Nucleus accumbens (tissue), 56 donors: ENCODE measurements at places on chromosomes 5 and 9.

GRCh38 chr9:30075451-30076199 lies 2308.8 kb upstream of the ACO1 start:
- DNase-seq = no peak

DNA sequence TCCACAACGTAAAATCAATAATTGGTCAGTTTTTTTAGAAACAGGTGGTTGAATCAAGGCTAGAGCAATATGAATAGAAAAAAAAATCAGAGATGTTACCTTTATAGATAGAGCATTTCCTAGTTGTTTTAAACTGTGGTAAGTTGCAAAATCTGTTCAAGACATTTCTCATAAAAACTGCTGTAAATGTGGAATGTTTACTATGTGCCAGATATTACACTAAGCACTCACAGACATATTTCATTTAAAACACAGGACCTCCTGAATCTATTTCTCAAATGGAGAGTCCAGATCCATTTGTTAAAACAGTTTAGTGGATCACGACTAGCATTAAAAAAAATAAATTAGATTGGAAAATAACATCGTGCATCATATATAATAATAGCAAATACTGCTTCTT lies 570.0 kb upstream of the ZNF608 start:
- no peak for DNase-seq

- no peak for DNase-seq
Measured at GRCh38 chr9:21317956-21318923, 13.1 kb upstream of the IFNA5 start.

- DNase-seq = no peak
Measured at GRCh38 chr5:102720969-102721368, 34.1 kb upstream of the PAM start.

GRCh38 chr5:73770172-73771025 lies 144.4 kb downstream of the ARHGEF28 start:
- DNase-seq = no peak

- DNase-seq = no peak
Measured at GRCh38 chr9:98518556-98518955, 190.2 kb downstream of the GABBR2 start.

DNA sequence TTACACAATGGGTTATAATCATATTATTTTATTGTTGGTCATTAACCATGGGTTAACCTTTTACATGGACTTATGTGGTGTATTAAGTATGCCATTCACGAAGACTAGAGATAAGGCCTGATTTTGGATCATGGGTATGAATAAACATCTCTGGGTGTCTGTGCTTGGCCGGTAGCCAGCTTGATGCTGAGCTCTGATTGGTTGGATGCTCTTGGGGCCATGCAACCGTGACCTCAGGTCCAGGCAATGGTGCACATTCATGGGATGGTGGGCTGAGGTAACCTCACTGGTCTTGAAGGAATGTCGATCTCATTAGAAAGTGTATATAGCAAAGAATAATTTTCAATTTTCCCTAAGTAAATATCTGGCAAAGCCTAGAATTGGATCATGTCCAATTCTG lies 158.2 kb upstream of the IL12B start:
- no peak for DNase-seq

DNA sequence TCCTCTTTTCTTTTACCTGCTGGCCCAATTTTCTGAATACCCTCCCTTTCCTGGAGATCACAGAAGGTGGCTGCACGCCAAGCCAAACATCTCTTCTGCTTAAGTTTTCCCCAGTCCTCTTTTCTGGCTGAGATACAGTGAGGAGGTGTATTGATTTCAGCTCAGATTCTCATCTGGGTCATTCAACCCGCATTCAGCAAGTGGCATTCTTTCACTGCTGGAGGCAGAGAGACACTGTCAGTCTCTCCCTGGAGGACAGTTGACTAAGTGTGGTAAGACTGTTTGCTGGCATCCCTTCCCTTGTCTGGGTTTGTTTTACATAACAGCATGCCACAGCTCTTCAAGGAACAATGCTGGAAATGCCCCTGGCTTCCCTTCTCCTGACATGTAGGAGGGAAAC lies 60.5 kb downstream of the GABRG2 start:
- no peak for DNase-seq

DNA sequence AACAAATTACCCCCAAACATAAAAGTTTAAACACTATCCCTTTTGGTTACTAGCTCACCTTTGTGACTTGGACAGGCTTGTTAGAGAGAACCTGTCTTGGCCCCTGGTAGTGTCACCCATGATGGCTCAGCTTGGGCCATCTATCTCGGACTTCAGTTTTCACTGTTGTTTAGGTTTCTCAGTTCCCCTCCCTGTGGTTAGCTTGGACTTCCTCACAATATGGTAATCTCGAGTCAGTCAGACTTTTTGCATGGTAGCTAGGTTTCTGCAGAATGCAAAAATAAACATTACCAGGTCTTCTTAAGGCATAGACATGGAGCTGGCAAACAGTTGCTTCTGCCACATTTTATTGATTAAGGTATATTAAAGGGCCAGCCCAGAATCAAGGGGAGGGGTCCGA lies 324.3 kb upstream of the RORB start:
- no peak for DNase-seq

GRCh38 chr9:113941056-113941455 lies 64.9 kb downstream of the ZNF618 start:
- no peak for DNase-seq

- DNase-seq = no peak
Measured at GRCh38 chr5:13735691-13736090, 208.8 kb downstream of the DNAH5 start.

DNA sequence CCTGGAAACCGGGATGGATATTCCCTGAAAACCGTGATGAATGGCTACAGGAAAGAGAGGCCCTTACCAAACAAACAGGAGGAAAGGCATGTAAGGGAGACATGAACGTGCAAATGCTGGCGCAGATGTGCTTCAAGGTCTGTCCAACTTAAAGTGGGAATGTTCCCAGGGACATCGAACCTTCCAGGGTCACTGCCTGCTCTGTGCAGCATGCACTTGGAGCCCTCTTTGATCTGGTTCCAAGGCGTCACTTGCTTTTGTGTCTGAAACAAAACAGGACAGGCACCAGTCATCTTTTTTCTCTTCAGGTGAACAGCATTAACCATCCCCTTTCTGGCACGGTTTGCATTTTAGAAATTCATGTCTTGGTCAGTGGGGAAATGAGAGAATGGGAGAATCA lies 479.4 kb downstream of the RASEF start:
- no peak for DNase-seq

DNA sequence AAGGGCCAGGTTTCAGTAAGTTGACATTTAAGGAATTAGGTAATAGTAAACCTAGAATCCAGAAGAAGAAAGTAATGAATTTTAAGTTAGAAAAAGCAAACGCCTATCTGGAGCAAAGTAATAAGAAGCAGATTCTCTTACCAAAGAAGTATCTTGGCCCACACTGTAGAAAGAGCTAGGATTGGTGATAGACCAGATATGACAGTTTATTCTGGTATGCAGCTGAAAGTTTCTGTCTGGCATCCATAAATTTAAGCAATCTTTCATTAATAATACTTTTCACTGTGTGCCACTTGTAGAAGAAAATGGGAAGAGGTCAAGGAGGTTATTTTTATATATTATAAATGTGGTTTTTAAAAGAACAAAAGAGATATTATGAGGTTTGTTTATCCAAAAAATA lies 3.0 kb downstream of the RECK start:
- DNase-seq = no peak

DNA sequence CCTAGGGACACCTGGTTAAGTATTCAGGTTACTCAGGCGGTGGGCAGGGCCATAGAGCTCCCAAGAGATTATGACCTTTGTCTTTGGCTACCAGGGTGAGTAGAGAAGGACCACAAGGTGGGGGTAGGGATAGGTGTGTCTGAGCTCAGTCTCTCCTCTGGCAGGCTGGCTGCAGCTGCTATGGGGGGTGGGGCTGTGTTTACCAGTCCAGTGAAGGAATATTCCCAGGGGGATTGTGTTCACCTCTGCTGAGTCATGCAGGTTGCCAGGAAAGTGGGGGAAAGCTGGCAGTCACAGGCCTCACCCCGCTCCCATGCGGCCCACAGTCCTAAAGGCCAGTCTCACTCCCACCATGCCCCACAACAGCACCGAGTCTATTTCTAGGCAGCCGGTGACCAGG lies 53.6 kb upstream of the POU5F2 start:
- DNase-seq = no peak

GRCh38 chr5:134459491-134459890 lies 47.8 kb upstream of the CDKN2AIPNL start:
- DNase-seq = no peak

- DNase-seq = no peak
Measured at GRCh38 chr9:95213117-95213516, 104.4 kb downstream of the FANCC start.

DNA sequence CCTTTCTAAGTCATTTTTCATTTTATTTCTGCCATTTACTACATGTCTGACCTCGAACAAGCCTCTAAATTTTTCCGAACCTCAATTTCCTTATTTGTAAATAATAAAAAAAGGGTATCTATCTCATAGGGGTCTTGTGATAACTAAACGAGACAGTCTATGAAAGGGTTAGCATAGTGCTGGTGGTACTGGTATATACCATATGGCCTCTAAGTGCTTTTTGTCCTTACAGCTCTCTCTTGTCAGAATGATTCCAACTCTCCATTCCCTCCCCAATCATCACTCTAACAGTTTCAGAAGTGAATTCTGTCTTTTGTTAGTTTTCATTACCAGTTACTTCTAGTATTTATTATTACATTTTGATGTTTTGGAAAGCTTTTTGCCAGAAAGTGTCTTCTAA lies 85.5 kb upstream of the ACTBL2 start:
- no peak for DNase-seq
